ENCODE measurements at places on chromosomes 7 and 10.

- DNase-seq = no peak
Observed at GRCh38 chr10:60422809-60423208, 33.1 kb upstream of the ANK3 start.

DNA sequence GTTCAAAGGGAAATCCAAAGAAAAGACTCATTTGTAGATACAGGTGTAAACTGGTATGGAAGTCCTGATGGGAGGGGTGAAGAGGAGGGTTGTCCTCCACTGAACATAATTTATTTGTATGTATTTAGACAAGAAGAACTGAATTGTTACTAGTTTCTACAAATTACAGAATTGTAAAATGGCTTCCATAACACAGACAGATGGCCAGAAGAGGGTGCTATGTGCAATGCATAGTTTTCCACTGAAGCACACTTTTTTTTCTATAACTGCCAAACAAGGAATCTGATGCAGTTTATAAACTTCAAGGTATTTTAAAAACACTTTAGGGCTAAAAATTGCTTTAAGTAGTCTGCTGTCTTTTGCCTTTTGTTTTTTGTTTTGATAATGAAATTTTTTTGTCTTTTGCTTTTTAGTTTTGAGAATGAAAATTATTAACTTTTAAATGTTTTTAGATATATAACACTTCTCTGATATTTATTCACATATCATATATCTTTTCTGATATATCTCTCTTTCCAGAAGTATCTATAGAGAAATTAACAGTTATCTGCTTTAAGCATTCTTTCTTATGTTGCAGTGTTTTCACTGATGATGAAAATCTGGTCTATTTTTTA lies 58.5 kb downstream of the PHYHIPL start:
- DNase-seq = no peak

DNA sequence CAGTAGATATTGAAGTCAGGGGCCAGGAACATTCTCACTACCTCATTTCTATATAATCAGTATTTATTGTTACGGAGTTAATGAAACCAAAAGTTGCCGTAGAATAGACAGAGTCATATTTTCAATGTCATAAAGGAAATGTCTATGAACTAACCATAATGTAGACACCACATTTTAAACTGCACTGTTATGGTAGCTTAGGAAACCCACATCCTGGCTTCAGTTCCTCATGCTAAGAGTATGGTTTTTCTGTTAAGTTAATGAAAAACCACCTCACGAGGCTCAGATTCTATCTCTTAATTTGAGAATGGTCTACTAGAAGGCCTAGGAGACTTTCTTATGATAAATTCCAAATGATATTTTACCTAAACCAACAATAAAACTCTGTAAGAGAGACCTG lies 166.5 kb downstream of the TMEM26 start:
- DNase-seq = peak; percentile 48

GRCh38 chr7:38169847-38170246 lies 8.2 kb upstream of the STARD3NL start:
- DNase-seq = no peak

DNA sequence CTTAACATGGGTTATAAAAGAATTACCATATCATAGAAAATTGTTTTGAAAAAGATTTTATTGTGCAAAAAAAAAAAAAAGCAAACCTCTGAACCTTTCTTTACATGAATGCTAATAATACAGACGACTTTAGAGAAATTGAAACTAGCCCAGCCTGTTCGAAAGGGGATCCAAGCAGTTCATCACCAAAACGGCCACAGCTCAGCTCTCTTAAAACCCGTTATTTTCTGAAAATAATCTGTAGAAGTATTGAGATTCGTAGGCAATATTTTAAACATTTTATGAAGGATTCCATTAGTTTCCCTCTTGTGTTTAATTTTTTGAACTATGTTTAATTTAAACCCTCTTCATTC lies 9.9 kb upstream of the GSAP start:
- no peak for DNase-seq

DNA sequence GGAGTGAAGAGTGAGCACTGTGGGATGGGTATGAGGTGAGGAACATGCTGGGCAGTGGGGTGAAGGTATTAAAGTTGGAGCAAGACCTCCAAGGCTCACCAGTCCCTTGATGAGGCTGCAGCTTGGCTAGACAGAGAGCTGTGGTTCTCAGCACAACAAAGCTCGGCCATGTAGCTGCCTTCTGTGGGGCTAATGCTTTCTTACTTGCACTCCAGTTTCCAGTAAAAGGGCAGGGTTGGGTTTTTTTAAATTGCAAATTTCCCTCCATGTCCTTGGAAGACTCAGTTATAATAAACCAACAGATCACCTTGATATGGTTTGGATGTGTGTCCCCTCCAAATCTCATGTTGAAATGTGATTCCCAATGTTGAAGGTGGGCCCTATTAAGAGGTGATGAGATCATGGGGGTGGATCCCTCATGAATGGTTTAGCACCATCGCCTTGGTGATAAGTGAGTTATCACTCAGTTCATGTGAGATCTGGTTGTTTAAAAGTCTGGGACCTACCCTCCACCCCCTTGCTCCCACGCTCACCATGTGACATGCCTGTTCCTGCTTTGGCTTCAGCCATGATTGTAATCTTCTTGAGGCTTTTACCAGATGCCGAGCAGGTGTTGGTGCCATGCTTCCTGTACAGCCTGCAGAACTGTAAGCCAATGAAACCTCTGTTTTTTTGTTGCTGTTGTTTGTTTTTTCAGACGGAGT lies 55.9 kb downstream of the ATXN7L1 start:
- no peak for DNase-seq

DNA sequence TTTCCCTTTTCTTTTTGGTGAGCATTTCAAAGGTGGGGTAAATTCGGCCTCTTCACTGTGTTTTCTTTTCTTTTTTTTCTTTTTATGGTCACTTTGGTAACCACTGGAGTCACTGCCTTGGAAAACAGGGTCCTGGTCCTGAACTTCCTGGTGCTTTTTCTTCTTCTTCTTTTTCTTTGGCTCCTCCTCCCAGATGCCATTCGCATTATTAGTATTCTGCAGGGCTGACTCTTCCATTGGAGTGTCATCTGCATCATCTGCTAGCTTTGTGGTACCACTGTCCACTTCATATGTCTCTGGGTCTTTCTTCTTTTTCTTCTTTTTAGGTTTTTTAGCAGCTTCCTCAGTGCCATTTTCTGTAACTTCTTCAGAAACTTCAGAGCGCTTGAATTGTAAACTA lies 10.5 kb downstream of the POLR1F start:
- no peak for DNase-seq

DNA sequence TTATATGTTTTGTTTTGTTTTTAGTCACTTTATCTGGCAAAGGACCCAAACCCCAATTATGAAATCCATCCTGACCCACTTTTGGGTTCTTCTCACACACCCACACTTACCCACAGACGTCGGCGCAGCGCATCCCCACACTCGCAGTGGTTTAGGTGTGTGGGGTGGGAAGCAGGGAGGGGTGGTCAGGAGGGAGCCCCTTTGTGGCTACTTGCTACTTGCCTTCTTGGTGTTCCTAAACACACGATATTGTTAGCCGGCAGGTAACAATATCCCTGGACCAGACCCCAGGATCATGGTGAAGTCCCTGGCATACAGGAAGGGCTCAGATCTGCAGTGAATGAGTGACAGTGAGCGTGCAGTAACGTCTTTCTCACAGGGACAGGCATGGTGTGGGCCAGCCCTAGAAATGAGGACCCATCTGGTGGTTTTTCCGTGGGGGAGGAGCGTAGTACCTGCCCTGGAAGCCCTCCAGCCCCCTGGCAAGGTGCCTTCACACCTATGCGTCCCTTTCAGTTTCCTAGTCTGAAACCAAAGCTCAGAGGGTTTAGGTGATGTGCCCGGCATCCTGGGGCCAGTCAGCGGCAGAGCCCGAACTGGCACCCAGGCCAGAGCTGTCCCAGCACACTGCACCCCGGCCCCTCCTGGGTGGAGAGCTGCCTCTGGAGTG lies 4.4 kb downstream of the SPOCK2 start:
- DNase-seq = peak; percentile 78

DNA sequence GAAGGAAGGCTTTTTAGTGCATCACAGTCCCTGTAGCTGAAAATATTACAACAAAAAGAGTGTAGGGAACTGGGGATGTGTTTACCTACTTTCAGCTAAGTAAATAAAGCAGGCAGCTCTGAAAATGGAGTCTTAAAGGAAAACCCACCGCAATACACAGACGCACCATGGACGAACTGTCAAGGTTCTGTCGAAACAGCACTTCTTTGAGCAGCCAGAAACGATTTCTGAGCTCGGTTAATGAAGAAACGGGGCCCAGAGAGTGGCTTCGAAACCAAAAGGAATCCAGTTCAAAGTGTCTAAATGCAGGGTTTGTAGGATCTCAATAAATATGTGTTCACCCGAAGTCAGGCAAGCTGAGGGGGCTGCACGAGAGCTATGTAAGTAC lies 275.4 kb upstream of the NEBL start:
- DNase-seq = no peak

- DNase-seq = no peak
Observed at GRCh38 chr10:91420868-91421267, 10.7 kb downstream of the HECTD2 start.

GRCh38 chr7:38185395-38186307 lies 7.6 kb downstream of the STARD3NL start:
- no peak for DNase-seq

- no peak for DNase-seq
Observed at GRCh38 chr10:50318129-50318528, 66.8 kb upstream of the ASAH2 start.

- DNase-seq = no peak
Observed at GRCh38 chr10:97128516-97129154, 57.1 kb downstream of the SLIT1 start.

DNA sequence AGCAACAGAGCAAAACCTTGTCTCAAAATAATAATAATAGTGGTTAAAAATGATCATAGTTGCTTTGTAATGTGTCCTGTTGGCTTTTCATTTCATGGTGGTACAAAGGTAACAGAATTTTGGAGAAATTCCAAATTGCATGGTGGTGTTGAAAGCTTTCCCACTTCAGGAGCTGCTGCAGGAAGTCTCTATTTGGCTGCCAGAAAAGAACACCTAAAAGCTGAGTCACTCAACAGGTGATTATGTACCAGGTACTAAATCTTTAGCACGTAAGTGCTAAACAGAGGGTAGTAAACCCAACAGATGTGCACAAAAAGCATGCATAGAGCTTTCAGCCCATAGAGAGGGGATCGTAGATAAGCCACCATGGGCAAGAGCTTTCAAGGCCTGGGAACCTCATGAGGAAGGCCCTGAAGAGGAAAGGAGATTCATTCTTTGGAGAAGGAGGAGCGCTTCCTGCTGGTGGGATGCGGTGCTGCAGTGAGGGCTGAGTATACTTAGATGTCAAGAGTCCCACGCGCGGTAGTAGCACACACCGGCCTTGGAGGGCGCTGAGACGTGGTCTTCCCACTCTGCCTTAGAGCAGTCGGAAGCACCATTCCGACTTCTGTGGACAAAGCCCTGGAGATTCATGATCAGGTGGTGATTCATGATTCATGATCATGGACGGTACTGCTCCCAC lies 118.7 kb downstream of the RALA start:
- DNase-seq = peak; percentile 67

DNA sequence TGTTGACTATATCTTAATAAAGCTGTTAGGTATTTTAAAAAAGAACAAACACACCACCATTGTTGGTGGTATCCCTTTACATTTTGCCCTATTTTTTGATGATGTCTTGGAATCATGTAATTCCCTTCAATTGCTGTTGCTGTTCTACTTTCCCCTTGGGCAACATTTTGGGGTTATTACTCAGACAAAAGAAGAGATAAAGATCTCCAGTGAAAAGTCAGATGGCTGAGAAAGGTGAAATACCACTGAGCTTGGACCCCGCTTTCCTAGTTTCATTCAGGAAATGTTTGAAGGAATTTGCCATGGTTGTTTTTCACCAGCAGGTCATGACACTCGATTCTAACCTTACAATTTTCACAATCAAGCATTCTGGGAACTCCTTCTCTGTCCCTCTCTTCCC lies 84.6 kb downstream of the MACC1 start:
- DNase-seq = no peak

DNA sequence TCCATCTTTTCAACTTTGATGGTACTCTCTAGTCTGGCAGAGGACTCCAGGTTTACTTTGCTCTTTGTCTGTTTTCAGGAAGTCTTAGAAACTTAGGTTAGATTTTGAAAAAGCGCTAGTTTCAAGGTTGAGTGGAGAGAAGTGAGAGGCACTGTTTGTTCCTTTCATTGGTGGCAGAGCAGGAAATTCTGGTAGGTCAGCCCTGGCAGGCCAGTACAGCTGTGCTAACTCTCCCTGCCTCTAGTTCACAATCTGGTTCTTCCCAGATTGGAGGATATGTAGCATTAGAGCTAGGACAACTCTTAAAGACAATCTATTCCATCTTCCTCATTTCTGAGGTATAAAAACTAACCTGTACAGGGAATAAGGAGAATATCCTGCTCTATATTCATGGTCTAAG lies 160.9 kb upstream of the FZD1 start:
- no peak for DNase-seq

DNA sequence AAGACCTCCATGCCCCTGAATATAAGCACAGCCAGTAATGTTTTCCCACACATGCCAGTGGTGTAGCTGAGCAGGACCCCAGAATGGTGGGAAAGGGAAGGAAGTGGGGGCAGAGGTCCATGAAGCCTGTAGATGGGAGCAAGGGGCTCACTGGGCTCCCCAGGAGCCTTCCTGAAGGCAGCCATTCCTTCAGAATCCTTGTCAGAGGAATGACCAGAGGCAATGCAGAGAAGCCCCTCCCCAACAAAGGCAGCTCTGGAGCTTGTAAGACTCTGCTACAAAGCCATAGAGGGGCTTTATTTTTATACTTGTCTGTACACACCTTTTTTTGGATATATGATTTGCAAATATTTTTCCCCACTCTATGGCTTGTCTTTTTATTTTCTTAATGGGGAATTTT lies 165.0 kb upstream of the TCF7L2 start:
- DNase-seq = no peak

DNA sequence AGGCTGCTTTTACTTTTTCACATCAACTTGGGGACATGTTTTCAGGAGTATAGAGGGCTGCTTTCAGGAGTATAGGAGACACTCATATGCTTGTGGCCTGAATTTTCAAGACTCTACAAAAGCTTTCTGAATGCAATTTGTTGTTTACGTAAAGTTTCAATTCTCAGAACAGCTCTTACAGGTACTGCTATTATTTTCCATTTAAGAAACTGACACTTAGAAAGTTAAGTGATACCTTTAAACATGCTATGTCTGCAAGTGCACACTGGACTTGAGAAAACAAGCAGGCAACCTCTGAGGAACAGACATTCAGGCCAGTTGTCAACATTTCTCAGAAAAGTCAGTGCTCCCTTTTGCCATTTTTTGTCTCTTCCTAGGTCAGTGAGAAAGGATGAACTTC lies 70.0 kb upstream of the PHYHIPL start:
- no peak for DNase-seq

DNA sequence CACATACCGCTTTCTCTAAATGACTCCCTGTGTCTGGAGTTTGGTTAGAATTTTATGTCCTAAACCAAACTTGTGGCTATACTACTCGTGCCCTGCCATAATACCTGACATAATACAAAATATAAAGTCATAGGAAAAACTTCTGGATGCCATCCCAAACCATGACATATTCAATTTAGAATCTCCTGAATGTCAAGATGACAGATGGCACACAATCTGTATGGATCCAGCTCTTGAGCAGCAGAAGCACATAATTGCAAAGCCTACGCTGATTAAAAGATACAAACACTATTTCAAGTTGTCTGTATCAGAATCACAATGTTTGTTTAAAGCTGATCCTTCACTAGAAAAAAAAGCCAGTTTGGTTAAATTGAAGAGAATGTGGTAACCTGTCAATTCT lies 22.4 kb upstream of the CDC14C start:
- no peak for DNase-seq
